ENCODE measurements at places on chromosomes 1 and 21.

DNA sequence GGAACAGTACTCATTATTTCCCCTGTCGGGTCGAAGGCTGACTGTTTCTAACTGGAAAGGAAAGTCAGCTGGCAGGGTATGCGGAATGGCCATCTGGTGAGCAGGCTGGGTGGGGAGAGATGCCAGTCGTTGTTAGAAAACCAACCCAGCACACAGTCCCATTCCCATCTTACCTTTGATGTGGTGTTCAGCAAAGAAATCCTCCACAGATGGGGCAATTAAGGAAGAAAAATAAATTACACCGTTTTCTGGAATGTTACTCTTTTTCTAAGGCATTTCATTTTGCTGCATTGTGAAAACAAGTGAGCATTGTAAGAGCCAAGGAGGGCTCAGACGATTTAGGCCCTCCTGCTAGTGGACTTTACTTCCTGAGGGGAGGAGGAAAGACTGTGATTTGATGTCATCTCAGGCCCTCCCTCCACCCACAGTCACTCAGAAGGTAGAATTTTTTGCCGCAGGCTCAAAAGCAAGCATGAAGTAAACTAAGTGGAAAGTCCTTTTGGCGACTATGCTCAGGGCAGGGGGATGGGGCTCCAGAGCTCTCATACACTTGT, at the start of gene SLC16A4:
TSS of gene SLC16A4 (minus strand) at position 335 of the 554 bp plus-strand sequence. CDS start 1,703 bp downstream, outside the sequence.
- no peak for DNase-seq

GRCh38 chr1:14705824-14706223, 107.3 kb downstream of the KAZN start:
- DNase-seq, result no peak

DNA sequence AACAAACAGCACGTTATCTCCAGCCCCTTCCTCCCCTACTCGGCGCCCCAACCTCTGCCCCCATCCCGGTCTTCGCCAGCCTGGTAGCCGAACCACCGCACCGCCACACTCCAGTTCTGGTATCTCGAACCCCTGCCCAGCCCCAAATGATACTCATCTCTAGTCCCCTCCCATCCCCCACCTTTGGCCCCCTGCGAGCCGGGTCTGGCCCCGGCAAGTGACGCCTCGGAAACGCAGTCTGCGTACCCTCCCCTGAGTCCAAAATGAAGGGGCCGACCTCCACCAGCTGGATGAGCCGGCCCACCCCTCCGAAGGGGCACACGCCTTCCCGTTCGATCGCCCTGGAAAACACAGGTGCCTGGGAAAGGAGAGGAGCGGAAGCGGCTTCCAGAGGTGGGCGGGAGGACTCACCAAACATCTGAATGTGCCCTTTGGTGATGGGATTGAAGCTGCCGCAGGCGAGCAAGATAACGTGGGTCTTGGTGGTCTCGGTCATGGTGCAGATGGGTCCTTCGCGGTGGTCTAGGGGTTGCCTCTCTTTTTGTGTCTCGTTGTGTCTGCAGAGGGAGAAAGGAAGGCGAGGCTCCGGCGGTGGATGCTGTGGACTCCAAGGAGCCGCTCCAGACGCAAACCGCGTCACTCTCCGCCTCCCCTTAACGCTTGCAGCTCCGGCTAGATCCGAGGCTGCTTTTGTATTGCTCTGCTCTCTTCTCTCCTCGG, at the start of gene NMNAT2:
TSS of gene NMNAT2 (minus strand) at position 609 of the 720 bp plus-strand sequence. CDS start at position 496, 113 bp downstream.
- DNase-seq, result no peak

- DNase-seq, result no peak
Measured at GRCh38 chr1:214842856-214843255, 239.7 kb upstream of the KCNK2 start.
